ENCODE measurements at places on chromosomes 3 and 15.

DNA sequence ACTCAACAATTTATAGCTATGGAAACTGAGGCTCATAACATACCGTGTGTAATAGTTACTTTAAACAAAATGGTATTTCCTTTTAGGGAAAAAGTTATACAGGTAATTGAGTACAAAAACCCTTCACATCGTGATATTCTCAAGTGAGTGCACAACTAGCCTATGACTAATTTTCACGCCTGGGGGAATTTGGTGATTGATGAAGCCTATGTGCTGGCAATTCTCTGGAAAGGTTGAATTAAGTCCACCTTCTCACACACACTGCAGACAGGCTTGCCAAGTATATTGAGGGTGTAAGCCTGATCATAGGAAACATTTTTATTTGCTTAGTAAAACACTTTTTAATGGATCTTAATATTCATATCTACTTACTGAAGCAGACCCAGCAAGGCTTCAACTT, 41.3 kb upstream of the ROBO2 start:
- DNase-seq: no peak

- no peak for DNase-seq
Observed at GRCh38 chr3:31705736-31706135, 173.0 kb downstream of the STT3B start.

DNA sequence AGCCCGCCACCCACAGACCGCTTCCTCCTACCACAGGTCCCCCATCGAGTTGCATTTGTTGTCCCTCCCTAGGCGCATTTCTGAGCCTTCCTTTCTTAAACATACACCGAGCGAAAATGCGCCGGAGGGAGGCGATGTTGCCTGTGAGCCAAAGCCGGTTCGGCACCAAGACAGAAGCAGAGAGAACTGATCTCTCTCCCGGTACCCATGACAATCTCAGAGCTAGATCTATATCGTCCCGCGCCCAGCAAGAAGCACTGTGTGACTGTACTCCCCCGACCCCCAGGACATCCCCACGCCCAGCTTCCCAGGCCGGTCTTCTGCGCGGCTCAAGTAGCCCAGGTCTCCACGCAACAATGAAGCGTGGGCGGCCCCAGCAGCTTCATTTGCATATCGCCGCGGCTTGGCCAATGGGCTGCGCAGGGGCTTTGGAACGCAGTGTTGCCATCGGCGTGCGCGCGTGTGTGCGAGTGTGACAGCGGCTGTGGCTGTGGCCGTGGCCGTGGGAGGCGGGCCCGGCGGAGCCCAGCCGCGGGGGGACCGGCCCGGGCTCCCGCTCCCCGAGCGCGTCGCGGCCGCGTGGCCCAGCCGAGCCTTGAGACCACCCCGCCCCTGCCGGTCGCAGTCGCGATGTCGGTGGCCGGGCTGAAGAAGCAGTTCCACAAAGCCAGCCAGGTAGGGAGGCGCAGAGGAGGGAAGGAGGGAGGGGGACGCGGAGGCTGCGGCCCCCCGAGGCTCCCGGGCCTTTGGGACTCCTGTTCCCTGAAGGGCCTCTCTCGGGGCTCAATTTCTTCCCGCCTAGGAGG, at the start of gene SH3GL3:
SH3GL3 (plus strand) TSS at position 438 of the 806 bp plus-strand sequence; CDS start at position 631, 193 bp downstream.
- peak; percentile 15 for DNase-seq

- DNase-seq: peak; percentile 45
Observed at GRCh38 chr15:75042730-75043508, 19.5 kb downstream of the PPCDC start.

DNA sequence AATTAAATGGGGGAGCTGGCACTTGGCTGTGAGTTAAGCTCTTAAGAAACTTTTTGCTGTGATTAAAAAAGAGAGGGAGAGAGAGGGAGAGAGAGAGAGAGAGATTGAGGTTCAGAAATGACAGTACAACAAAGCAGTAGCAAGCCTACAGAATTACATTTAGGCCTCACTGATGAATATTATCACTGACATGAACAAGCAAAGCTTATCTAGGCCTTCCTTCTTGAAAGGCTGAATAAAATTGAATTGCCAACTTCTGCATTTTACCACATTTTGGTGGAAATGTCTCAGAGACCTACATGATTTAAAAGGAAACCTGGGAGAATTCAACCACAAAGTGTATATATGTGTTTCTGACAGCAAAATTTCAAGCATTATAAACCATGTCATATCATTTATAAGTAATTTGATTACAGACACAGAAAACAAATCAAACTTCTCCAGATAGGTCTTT, 530.8 kb downstream of the SOX2 start:
- no peak for DNase-seq

- DNase-seq: no peak
Observed at GRCh38 chr15:55703873-55704301, 39.1 kb downstream of the PRTG start.

- DNase-seq: no peak
Observed at GRCh38 chr3:185503521-185503920, 4.7 kb upstream of the TMEM41A start.

GRCh38 chr3:187403768-187404288, 35.6 kb downstream of the RTP4 start:
- no peak for DNase-seq

DNA sequence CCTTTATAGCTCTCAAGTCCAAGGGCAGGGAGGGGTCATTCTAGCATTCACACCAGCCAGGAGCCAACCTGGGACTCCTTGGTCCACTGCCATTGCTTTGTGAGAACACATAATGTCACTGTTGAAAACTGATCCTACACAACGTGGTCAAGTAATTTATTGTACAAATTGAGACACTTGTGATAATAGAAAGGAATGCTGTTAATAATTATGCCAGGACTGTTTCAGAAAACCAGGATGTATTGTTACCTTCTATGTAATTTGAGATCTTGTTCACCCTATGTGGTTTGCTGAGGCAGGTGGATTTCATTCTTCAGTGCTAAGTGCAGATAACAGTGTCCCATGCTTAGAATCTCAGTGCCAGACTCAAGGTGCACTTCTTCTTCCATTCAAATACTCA, 33.3 kb downstream of the TMCO5A start:
- DNase-seq: no peak

DNA sequence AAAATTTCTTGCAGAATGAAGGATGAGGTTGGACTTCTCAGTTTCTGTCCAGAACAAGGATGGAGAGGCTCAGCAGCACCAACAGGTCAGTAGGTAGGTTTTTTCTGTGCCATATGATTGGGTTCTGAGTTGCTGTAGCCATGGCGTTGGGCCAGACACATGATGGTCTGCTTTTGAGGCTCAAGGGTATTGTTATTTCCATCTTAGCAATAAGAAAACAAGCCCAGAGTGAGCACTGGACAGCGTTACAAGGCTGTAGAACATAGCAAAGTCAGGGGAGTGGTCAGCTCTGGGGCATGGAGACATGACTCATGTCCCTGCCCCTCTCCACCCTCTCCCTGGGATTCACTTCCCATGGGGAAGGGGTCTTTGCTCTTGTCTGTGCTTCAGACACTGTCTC, 137.6 kb upstream of the TOPAZ1 start:
- DNase-seq: no peak

DNA sequence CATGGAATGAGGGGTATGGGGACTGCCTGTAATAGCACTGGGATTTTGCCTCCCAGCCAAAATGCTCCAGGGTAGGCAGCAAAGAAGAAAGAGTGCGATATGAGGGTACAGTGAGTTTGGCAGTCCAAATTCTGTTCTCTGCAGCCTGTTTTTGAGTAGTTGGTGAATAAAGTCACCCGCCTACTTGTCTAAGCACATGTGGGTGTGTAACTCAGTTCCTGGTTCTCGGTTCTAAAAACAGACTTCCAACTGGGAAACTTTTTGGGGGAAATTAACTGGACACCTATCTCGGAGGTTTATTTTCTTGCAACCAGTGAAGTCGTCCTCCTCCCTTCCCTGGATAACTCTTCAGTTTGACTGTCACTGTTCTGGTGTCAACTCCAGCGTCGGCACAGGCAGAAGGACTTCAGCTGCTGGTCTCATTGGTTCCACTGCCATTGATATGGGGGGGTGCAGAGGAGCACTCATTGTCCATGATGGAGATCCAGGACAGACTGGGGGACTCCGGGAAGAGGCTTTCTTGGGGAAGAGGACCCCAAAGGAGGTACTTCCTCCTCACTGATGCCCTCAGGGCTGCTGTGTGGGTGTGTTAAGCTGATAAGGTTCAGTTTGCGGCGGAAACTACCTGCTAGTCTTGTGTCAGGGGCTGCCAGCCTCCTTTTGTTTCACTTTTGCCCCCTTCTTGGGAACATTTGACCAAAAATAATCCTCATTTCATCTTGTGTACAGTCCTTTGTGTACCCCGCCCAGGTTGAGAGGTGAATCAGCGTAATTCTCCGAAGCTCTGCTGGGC, 13.2 kb downstream of the GHRL start:
- no peak for DNase-seq

GRCh38 chr15:55774113-55774970, 31.4 kb upstream of the PRTG start:
- DNase-seq: no peak

- DNase-seq: no peak
Observed at GRCh38 chr3:188421836-188422540, 268.0 kb downstream of the LPP start.

DNA sequence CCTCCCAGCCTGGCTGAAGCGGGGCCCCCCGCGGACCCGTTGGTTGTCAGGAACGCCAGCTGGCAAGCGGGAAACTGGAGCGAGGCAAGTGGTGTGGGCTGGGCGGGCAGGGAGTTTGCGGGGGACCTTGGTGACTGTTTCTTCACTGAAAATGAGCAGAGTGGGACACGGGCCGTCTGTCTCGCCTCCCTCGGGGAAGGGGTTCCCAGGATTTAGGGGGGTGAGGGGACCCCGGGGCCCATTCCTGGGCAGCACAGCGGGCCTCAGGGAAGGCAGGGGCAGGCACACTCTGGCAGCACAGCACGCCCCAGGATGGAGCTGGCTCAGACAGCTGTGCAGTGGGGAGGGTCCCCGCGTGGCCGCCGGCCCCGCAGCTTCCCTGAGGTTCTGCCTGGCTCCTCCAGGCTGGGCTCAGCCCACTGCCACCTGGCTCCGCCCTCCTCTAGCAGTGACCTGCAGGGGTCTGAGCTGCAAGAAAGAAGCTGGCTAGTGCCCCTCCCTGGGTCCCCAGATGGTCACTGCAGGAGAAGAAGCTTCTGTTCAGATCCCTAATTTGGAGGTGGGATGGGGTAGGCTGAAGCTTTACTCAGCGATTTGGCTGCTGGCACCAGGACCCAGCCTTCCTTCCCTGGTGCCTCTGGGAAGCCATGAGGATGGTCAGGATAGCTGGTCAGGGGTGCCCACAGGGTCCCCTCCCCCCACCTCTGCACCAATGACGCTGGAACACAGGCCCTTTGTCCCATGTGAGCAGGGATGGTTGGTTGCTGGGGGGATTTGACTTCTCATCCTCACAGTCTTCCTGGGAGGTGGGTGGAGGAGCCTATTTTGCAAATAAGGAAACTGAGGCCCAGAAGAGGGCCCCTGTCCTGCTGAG, 90.4 kb downstream of the TBC1D2B start:
- no peak for DNase-seq

- DNase-seq: no peak
Observed at GRCh38 chr3:122668930-122669730, 11.5 kb upstream of the PARP14 start.

DNA sequence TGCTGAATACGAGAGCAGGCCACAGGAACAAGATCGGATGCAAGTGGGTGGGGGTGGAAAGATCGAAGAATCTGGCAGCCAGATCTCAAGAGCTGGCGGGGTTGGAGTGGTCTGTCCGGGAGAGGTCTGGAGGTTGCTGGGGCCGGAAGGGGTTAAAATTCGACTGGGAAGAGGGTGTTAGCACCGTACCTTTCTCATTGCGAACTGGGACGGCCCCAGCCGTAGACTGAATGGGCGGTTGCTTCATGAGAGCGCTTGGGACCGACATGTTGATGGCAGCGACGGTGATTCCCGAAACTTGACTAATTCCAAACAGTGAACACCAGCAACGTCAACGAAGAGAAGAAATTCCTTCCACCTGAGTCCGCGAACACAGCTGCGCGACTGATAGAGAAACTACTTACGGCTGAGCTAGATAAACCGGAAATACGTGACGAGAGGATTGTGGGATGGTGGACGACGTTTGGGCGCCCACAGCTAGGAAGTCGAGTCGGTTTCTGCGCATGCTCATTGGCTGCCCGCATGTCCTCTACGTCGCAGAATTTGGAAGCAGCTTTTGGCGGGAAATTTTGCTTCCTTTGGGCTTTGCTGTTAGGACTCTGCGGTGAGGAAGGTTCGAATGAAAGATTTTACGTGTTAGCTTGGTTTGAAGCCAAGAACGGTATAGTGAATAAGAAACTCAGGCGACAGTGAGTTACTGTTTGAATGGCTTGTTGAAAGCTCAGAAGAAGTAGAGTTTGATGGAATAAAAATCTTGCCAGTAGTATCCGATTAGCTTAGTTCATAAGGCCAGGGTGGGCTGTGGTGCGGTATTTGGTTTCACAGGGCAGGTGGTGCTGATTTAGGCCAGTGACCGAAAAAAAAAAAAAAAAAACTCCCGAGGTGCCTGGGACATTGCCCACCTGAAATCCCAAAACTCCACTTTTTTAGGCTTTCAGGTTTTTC, at the start of gene MFAP1:
MFAP1 (minus strand) TSS at position 389 of the 945 bp plus-strand sequence; CDS start at position 268, 121 bp downstream.
- DNase-seq: peak; percentile 85

- DNase-seq: no peak
Observed at GRCh38 chr3:169771497-169772304, 1.5 kb upstream of the MYNN start.

GRCh38 chr15:92323525-92323924, 70.2 kb upstream of the ST8SIA2 start:
- no peak for DNase-seq

DNA sequence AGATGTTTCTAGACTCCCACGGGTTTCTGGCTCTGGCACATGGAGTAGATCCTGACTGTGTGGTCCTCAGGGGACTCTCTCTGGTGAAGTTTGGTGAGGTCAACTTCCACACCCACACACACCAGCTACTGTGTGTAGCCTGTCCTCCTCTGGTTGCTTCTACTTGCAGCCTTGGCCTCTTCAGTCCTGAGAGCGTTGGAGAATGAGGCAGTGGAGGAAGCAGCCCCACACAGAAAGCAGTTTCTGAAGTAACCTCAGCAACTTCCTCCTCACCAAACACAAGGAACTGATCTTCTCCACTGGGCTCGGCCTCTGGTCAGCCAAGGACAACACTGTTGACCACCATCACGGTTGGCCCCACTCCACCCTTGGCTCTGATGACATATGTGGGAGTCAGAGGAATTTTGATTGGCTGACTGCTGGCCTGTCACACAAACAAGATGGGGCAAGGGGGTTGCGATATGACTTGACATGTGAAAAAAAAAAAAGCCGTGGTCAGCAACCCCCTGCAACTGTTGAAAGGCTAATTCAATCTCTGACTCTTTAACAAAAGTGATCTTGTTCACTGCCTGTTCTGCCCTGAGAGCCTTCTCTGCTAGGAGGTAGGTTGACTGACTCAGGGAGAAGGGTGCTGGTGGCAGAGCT, 19.6 kb downstream of the CD86 start:
- DNase-seq: no peak
